ENCODE measurements at places on chromosomes 7 and 10.

DNA sequence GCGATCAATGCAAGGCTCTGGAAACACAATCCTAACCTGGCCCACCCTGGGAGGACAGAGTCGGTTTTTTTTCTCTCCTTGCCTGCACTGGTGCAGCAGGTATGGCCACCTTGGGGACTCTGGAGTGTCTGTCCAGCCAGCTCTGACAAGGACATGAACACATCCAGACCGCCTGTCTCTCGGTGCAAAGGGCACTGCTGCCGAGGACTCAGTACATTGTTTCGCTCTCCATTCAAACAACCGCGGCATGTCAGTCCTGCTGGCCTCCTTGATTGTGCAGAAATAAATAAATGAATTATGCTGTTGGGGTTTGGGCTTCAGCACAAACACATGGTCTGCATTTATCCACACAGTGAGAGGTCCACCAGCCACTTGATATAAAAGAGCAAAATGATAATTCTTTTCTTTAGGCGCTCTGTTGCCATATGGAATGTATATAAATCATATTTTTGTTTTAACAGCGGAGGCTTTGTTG, 565.2 kb downstream of the KCNMA1 start:
- DNase-seq, result no peak

- DNase-seq, result no peak
Measured at GRCh38 chr7:90312745-90313144, 8.4 kb downstream of the FAM237B start.

DNA sequence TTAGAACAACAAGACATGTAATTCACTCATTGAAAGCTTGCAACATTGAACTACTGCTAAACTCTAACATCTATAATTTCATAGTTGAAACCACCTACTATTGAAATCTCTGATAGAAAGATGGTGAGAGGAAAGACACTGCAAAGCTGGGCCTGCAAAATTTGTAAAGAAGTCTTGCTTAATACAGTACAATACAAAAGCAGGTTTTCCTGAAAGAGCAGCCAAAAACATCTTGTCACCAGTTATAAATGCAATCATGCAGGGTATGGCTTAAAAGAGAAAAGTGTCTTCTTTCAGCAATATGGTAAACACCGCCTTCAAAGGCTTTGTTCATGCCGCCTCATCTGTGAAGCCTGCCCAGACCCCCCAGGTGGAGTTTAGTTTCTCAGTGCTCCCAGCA, 109.2 kb downstream of the ANK3 start:
- no peak for DNase-seq

GRCh38 chr7:109751241-109751640, 1181.6 kb downstream of the DNAJB9 start:
- no peak for DNase-seq

GRCh38 chr10:102121739-102122372, 1.7 kb upstream of the LDB1 start:
- DNase-seq, result no peak

DNA sequence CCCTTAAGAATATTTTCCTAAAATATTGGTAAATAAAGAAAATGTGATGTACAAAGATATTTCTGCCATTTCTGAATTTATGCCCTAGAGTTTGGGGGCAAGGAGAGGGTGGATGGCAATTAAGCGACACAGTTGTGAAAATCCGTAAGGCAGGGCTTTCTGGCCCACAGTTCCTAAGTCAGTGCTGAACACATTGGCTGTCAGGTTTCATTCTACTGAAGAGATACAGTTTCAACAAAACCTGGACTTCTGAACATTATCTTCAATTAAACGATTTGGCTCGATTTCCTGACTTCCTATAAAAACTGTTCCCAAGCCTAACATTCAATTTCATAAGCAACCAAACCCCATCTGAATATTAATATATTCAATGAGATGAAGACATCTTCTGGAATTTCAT, 61.1 kb upstream of the NEBL start:
- no peak for DNase-seq

- no peak for DNase-seq
Measured at GRCh38 chr10:81034383-81034782, 496.7 kb downstream of the SH2D4B start.

DNA sequence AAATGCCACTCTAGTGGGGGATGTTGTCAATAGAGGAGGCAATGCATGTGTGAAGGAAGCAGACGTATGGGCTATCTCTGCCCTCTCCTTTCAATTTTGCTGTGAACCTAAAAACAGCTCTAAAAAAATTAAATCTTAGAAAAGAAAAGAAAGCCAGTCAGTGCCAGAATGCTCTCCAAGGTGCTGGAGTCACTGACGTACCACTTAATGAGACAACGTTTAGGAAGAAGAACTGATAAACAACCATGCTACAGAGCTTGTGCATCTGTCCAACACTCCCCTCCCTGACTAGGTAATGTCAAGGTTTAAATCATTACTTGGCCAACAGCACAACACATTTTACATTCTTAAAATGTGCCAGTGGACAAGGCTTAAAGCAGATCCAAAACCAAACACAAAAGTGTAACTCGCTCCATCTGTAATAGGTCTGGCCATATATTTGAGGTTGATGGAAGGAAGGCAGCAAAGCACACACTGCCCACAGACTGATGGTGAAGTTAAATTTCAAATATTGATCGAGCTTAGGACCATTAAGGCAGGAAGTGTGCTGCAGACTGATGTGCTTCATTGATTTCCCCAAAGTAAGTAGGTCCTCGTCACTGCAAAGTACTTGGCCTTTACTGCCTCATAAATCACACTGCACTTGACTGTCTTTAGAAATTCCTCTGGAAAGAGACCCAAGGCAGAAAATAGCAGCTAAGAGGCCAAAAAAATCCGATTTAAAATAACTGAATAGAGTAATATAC, 15.5 kb downstream of the ARMH3 start:
- DNase-seq, result no peak

All from T-helper 2 cell (primary cell).